ENCODE measurements at places on chromosomes 7 and 10.

GRCh38 chr10:31353574-31353973 is 34.6 kb downstream of the ZEB1 start:
- peak; percentile 81 for DNase-seq

GRCh38 chr10:94183666-94184264 is 179.0 kb downstream of the NOC3L start:
- DNase-seq, result peak; percentile 82

DNA sequence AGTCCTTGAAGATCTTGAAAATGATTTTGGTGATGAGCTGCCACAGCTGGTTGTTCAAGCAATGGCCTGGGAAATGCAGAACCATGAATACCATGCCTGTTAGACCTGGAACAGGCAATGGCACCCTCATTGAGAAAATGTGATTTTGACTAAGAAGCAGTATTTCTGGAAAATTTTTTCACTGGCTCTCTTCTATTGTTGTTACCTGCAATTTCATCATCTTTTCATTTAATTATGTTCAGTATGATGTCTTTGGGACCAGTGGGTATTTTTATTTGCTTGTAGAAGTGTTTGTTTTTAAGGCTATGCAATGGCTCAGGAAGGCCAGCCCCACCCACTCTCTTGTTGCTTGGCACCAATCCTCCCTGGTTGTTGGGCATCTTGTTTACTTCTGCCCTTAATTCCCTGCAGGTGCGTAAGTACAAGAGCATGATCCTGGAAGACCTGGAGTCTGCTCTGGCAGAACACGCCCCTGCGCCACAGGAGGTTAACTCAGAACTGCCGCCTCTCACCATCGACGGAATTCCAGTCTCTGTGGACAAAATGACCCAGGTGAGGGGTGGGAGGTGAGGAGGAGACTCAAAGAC is 78.6 kb downstream of the NRF1 start:
- no peak for DNase-seq

DNA sequence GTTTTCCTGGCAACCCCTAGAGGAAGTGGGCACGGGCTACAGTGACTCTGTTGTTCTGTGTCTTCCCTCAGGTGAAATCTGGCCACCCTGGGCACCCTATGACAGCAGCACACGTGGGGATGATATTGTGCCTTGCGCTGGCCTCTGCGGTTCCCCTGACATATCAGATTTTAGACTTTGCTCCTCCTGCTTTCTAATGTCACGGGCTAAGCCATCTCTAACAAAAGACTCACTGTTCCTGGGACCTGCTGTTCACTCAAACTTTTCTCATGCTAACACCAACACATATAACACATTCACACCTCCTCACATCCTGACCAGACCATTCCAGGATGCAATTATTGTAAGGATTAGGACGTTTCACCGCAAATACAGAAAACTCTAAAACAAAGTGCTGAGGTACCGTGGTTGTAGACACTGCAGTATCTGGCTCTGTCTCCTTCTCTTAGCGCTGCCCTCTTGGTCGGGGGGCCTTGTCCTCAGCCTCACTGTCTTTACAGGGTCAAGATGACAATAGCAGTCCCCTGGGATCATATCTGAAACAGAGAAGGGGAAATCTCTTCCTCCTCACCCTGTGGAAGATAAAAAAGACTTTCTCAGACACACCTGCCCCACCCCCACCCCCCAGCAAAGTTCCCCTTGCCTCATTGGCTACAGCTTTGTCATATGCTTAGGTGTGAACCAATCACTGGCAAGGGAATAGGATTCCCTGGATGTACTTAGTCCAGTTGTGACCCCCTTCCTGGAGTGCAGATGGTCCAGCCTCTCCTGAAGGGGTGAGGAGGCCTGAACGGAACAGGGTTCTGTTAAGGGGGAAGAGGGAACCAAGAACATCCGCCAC is 14.1 kb downstream of the CHN2 start:
- no peak for DNase-seq

- no peak for DNase-seq
Observed at GRCh38 chr7:110944966-110945644, 145.8 kb upstream of the LRRN3 start.

- DNase-seq, result no peak
Observed at GRCh38 chr10:87976101-87976743, 112.8 kb downstream of the PTEN start.

DNA sequence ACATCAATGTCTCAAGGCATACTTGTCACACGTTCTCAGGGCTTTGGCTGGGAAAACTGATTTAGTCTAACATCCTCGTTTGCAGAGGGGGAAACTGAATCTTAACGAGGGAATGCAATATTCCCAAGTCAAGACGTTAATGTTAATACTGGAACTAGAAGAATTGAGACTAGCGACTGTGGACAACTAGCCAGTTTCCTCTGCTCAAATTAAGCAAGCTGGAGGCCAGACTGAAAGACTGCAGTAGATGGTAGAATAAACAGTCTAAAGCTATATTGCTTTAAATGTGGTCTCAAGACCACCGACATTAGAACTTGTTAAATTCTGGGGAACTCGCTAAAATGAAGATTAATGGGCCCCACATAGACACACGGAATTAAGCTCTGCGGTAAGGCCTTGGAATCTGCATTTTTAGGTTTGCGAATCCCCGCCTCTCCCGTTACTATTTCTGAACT is 639 bp upstream of the TFAM start:
- no peak for DNase-seq

DNA sequence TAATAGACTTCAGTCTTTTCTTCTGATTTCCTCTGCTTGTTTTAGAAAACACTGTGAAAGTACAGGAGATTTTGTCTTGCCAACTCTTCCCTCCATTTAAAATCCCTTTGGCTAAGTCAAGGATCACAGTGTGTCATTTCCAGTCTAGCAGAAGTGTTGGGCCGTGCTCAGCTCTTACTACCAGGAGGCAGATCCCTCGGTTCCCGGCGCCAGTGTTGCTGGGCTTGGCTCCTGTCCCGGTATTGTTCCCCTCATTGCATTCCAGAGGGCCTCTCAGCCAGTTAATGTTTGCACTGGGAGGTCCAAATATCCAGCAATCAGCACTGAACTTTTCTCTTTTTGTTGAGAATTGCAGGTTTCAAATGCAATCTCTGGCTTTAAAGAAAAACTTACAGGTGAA is 612.1 kb upstream of the MGMT start:
- DNase-seq, result no peak

DNA sequence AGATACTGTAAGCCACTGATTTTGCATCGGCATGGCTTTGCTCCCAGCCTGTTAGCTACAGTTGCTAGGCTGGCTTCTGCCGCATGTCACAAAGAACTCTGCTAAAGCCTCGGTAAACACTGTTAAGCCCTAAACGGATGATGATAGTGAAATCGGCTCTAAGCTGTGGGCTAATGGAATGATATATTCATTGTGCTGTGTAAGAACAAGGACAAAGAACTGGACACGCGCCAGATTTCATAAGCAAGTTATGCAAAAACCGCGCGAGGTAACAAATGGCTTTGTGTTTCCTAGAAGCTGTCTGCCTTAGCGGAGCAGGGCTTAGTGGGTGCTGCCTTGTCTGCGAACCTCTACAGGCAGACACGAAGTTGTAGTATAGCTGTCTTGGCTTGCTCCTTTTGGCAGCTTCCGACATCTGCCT is 331.3 kb upstream of the COBL start:
- DNase-seq, result no peak

- DNase-seq, result no peak
Observed at GRCh38 chr10:69516316-69516715, 56.9 kb downstream of the NEUROG3 start.

DNA sequence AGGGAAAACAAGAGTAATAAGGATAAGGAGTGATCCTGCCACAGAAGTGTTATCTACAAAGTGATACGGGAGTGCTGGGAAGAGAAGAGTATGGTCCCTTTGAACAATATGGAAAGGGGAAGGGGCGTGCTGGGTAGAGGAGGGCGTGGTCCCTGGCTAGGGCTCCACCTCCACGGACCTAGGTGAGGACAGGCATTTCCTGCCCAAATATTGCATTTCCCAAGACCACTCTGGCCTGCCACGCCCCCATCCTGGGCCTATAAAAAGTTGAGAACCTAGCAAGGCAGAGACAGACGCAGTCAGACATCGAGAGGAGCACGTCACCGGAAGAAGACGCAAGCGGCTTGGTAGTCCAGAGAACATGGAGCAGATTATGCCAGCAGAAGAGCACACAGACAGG is 22.8 kb downstream of the VSTM4 start:
- DNase-seq, result no peak

- DNase-seq, result no peak
Observed at GRCh38 chr10:89627830-89628229, 17.2 kb downstream of the PANK1 start.

- DNase-seq, result peak; percentile 76
Observed at GRCh38 chr7:20596653-20597052, 18.8 kb upstream of the ABCB5 start.

DNA sequence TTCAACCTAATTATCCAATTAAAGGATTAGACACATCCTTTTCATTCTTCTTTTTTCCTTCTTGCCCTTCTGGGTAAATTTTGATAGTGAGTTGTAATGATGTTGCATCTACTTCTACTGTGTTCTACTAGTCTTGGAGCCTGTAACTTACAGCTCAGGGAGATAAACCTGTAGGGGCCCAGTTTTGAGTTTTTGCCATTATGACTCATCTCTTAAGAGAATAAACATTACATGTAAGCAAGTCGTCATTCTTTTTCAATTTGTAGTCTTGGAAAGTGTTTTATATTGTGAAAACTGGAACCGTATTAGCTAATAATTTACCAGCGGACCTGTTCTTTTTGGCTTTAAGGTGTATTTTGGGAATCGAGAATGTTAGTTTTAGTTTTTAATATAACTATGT is 89.7 kb upstream of the RPA3 start:
- no peak for DNase-seq

DNA sequence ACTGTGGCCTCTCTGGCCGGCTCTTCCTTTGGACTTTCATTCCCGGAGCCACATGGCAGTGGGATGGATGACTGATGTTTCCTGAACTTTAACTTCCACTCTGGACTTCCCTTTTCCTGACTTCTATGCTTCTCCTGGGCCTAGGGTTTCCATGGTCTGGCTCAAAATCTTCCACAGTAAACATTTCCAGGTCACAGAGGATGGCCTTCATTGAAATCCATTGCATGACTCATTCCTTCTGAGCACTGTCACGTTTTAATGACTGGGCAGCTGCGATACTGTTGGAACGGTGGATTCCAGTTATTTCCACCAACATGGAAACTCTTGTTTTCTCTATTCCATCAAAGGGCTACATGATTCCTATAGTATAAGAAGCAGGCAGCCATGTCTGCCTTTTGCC is 24.4 kb upstream of the ZNF273 start:
- peak; percentile 34 for DNase-seq

GRCh38 chr10:50312464-50313437 is 61.4 kb upstream of the ASAH2 start:
- no peak for DNase-seq

DNA sequence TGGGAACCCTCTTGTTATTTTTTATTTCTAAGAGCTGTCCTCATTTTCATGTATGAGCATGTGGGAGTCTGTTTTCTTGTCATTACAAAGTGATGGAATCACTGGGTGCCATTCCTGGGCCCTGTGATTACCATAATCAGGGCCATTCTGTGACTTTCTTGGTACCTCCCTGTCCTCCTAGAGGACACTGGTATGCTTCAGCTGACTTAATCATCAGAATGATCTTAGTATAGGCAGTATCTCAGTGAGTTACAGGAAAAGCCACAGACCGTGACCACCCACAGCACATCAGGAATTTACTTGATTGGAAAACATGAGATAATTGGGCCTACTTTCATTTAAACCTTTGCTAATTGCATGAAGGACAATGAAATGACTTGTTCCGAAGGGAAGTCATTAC is 7.2 kb downstream of the NOM1 start:
- peak; percentile 31 for DNase-seq
